ENCODE measurements at places on chromosomes 3 and 15.

DNA sequence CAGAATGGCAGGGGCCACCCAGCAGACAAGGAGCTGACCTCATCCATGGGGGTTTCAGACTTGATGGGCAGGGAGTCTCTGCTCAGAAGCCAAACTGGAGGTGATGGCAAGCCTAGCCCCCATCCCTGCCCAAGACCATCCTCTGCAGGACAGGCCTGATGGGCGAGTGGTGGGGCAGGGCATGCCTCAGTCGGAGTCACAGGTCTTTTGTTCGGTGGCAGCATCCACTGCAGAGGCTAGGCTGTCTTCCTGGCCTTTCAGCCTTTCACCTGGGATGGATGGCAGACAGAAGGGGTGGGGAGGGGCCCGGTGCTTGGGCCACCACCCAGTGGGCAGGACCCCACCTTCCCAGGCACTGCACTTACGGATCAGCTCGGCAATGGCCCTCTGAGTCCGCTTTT lies 44.4 kb downstream of the PTH1R start:
- DNase-seq = no peak

DNA sequence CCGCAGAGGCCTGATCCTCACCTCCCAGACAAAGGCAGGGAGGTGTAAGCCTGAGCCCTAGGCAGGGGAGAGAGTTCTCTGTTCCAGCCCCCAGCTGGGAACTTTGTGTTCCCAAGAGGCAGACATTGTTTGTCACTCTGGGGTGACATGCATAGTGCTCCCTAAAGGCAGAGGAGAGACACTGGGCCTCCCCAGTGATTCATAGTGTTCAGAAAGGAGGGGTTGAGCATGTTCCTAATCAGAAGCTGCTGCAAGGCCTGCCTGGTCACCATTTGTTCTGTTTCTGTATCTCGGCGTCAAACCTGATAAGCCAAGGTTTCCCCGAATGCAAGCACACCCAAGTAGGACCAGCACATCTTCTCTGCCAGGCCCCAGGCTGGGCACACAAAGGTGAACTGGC lies 24.0 kb upstream of the SLC6A6 start:
- no peak for DNase-seq

DNA sequence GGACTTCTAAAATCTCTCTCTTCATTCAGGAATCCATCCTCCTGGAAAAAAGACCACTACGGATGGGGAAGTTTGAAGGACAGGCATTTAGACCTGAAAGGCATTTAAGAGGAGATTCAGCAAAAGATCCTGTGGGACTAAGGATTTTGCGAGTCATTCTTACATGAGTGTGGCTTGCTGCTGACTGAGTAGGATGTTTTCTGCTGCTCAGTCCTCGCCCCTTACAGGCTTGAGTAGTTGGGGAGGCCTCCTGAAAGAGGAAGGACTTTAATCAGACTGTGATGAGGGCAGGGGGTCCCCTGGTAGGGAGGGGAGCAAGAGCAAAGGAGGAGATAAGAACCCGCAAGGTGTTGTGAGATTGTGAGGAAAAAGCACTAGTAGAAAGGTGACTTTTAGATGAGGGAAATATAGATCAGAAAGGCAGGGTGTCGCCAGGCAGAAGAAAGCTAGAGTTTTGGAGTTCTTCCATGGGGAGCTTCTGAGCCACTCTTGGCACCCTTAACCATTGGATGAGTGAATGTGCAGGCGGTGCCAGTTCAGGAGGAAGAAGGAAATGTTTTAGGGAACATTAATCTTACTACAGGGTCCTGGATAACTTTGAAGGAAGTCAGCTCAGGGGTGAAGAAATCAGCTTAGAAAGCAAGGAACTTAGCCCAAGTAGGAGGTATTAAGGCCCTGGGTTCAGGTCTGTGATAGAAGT lies 171.1 kb downstream of the RORA start:
- DNase-seq = no peak

GRCh38 chr3:66495668-66496045 lies 5.2 kb downstream of the LRIG1 start:
- DNase-seq = no peak

DNA sequence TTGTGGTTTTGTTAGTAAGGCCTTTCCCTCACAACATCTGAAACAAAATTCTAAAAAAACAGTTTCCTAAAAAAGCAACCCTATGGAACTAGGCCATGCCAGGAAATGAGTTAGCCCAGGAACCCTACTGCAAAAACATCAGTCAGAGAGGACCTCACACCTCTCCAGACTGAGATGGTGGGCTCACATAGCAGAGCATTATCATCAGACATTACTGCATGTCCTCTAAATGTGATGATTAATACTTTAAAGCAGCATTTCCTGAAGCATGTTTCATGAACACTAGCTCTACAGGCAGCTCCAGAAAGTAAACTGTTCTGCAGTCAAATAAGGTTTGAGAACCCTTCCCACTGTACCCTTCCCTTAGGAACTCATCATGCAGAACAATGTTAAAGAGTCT lies 232.3 kb upstream of the MRPL3 start:
- no peak for DNase-seq

GRCh38 chr3:9550999-9551398 lies 2.6 kb downstream of the LHFPL4 start:
- DNase-seq = no peak

DNA sequence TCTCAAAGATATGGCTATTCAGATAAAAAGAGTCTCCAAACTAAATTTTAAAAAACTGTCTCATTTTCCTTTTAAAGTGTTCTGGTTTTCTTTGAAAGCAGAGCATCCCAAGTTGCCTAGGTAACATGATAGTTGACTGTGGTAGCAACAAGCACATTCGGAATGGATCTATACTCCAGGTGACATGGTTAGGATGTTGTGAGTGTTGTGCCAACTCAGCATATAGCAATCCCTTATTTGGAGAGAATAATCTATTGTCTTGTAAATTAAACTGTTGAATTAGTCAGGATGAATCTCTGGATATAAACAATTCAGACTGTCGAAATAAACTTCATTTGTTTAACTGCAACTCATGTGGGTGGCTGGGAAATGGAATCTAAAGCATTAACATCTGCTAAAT lies 418.6 kb downstream of the TUSC7 start:
- DNase-seq = no peak

DNA sequence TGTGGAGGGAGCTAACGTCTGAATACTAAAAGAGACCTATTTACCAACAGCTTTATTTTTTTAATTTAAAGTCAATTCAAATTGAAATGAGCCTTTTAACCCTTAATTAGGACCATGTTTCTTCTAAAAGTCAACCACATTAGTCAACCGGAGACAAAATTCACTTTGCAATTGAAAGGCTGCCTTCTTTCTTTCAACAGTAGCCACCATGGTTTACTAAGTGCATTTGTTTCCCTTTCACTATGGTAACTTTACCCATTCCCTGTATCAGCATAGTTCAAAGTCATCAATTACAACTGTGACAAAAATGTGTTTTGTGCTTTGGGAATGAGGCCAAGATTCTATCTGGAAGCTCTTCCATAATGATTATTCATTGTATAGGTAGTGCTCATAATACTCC lies 225.4 kb downstream of the EPHA3 start:
- no peak for DNase-seq

DNA sequence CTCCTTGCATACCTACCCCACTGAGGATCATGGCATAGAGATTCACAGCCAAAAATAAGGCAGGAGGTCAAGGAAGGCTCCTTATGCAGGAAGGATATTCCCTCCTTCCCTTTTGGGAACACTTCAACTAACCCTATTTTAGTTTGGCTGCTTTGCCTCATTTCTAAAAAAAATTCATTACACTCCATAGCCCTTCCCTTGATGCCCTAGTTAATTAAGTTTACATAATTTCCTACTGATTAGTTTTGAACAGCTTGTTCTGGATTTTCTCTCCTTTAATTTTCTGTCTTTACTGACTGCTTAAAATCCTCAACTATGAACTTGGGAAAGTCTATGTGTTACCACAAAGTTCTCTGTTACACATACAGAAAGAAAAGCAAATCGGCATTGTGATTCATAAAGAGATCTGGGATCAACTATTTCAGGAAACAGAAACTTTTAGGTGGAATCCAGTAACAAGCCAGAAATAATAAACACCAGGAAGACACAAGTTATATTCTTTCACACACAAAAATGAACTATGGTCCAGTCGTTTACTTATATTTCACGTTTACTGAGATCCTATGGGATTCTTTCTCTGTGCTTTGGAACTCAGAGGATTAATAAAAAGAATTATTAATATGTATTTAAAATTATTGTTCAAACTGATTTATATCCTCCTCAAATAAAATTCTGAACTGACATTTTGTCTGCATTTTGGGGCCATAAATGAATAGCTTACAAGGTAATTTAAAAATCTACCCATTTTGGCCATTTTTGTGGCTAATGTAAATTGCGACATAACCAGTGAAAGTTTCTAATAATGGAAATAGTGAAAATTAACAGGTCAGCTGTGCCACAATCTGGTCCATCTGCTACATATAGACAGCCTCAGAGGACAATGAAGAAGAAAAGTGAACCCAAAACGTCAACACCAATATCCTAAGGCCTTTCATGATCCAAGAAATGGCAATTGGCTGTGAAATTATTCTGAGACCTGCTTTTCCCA lies 113.8 kb downstream of the FRMD5 start:
- no peak for DNase-seq

DNA sequence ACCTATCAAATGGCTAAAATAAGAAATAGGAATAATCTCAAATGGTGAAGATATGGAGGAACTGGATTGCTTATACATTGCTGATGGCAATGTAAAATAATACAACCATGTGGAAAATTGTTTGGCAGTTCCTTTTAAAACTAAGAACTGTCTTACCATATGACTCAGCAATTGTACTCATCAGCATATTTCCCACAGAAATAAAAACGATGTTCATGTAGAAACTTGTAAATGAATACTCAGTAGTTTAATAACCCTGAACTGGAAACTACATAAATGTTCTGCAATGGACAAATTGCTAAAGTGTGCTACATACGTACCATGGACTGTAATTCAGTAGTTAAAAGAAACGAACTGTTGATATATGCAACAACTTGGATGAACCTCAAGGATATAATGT lies 253.9 kb upstream of the RBMS3 start:
- DNase-seq = no peak
